Suppressor macrophage treated with lipopolysaccharide for 1 hour (primary cell): ENCODE measurements at places on chromosomes 11 and 22.
A peak's percentile ranks its signal among the peaks of the same experiment; 100 is the strongest.

GRCh38 chr11:93082900-93083299, 113.4 kb downstream of the MTNR1B start:
- no peak for DNase-seq

DNA sequence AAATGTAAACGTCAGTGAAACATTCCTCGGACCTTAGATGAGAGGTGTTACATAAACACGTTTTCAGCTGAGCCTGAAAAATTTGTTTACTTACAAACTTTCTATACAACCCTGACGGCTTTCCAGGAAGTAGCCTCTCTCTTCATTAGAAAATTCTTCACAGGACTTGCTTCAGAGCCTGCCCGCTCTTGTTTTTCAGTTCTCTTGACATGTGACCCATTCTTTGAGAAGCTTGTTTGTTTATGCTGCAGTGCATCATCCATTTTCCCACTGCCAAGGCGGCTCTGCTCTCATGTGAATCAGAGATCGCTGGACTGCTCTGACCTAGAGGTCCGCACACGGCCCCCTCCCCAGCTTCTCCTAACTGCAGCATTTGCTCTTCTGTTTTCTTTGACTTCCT, 47.9 kb upstream of the ARHGAP42 start:
- no peak for DNase-seq

DNA sequence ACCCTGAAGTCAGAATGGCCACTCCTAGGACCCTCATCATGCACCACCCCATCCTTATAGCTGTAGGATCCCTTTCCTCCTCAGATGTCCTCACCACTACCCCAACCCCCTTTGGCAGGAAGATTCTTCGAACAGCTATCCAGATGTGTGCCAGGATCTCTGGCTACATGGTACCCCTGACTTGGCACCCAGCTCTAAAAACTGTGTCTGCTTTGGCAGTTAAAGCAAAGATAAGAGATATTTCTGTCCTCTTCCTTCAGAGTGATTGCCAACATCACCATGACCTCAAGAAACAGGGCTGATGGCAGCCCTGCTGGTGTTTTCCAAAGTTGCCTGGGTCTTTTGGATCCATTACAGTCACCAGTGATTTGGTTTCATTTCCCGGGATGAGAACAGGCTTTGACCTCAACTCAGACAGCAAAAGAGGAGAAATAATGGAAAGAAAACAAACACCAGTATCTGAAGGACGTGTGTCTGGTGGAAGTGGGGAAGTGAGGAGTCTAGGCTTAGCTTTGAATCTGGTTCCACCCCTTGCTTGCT, 4.3 kb upstream of the NRIP3 start:
- peak; percentile 66 for DNase-seq

DNA sequence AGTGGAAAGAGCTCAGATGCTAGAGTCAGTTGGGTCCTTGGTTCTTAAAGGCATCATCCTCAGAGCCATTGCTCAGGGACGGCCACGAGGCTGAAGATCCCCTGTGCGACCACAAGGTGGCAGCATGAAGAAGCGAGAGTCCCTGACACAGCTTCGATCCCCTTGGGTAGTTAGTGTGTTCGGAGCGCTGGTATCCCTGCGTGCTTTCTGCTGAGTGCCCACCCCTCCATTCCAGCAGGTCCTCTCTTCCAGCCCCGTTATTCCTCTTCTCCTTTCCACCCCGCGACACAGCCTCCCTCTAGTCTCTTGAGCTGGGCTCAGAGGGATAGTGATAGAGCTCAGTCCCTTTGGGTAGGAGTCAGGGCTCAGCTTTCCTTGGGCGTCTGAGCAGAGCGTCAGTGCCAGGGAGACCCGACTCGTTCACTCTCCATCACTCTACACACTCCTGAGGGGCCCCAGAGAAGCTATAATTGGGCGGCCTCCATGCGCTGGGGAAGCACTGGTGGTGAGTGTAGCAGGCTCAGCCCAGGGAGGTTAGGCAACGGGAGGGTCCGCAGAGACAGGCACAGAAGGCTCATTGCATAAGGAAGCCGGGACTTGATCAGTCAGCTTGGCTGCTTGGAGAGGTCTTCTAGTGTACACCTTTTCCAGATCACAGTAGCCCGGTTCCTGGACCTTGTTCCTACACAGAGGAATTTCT, at the start of gene OR51D1:
Gene OR51D1, plus strand, starts transcription at position 516 of the 700 bp plus-strand sequence. CDS start 2,314 bp downstream, outside the sequence.
- DNase-seq: peak; percentile 77

DNA sequence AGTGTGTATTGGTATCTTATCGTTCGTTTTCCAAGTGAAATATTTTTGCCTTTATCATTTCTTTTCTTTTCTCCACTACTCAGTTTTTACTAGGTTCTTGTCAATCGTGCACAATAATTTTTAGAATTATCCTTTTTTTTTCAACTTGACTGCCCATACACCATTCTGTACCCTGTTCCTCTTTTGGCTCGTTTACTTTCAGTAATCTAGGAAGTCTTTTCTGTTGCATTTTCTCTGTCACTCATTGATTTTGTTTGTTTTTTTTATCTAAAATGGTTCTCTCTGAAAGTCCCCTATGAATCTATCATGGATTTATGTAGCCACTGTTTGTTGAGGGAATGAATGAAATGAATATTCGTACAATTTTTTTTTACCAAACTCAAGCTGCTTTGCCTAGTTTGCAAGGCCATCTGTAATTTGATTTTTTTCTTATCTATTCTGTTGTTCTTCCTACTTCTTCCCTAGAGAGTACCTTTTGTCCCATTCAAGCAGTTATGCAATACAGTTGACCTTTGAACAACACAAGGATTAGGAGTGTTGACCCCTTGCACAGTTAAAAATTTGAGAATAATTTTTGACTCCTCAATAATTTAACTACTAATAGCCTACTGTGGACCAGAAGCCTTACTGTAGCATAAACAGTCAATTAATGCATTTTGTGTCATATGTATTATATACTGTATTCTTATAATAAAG, 166.3 kb downstream of the TMEM135 start:
- DNase-seq: no peak
